Ammon's horn (tissue), 1 donor: ENCODE measurements at places on chromosomes 1 and 21.

DNA sequence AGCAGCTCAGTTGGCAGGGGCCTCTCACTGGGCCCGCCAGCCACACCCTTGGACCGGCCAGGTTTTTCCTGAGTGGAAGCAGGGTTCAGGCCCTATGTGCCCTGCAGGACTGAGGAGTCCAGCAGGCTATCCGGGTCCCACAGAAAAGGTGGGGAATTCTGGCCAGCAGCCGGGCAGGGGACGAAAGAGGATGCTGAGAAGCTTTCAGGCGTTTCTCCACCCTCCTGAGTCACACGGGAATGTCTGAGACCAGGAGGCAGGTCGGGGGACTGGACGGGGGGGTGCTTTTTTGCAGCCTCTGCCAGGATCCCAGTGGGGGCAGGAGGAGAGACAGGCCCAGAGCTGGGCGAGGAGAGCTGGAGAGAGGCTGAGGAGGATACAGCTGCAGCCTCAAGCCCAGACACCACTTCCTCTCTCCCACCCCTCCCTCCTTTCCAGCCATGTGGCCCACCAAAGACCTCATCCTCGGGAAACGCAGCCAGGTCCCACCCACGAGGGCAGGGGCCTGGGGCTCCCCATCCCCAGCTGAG lies 105.4 kb downstream of the SPSB1 start:
- DNase-seq = no peak

- DNase-seq = peak; percentile 49
These were observed 158.5 kb upstream of the FGGY start for GRCh38 chr1:59138402-59138801.

- no peak for DNase-seq
These were observed 194.8 kb downstream of the LMO4 start for GRCh38 chr1:87523466-87523865.

- DNase-seq = no peak
These were observed 163.8 kb downstream of the SMYD3 start for GRCh38 chr1:246343251-246343650.

DNA sequence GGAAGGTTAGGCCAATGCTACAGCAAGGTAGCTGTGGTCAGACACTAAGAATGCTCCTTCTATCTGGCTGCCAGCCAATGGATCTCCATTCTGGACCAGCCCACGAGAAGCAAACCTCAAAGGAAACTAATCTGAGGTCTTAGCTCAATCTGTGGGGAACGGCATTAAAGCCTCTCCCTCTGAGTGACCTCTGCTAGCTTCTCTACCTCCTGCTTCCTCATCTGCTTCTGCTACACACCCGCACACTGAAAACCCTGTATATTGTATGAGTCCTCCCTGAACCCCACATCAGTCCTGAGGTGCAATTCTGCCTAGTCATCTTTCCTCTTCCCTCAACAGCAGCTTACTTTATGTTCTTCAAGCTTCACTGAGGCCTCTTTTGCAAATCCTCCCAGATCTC lies 6.9 kb upstream of the GALE start:
- DNase-seq = no peak

DNA sequence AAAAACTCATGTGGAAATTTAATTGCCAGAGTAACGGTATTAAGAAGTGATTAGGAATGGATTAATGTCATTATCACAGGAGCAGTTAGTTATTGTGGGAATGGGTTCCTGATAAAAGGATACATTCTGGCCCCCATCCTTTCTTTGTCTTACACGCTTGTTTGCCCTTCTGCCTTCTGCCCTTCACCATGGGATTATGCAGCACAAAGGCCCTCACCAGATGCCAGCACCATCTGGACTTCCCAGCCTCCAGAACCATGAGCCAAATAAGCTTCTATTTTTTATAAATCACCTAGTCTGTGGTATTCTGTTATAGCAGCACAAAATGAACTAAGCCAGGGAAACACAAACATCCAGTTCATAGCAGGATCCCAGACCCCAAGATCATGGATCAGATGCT lies 33.9 kb upstream of the POU2F1 start:
- peak; percentile 10 for DNase-seq

DNA sequence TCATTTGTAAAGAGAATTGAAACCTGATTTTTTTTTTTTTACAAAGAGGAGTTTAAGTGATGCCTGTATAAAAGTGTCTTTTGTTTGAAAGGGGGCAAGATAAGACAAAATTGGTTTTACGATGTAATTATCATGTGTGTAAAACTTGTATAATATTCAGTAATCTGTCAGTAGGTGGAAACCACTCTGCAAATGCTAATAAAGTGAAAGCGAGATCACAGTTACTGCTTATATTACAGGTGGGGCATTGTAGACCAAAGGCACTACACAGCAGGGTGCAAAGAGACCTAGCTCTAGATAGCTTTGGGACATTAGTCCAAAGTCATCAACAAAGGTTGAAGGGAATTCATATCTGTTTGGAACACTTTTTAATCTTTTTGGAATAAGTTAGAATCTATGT lies 174.2 kb downstream of the LHX8 start:
- DNase-seq = no peak

- DNase-seq = no peak
These were observed 66.9 kb downstream of the DISC1 start for GRCh38 chr1:231693361-231694074.

DNA sequence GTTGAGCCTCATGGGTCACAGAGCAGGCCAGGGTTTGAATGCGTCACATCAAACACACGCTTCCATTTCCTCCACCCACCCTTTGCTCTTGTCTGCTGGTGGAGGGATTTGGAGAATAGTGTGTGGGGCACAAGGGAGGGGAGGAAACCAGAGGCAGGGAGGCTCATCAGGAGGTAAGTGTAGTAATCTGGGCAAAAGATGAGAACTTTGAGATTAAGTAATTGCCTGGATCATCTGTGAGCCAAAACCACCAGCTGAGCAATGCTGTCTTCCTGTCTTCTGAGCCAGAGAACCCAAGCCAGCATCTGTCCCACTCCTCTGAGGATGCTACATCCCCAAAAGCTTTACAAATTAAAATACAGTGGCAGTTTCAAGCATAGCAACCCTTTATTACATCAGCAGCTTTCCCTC lies 45.2 kb downstream of the C8B start:
- DNase-seq = no peak

DNA sequence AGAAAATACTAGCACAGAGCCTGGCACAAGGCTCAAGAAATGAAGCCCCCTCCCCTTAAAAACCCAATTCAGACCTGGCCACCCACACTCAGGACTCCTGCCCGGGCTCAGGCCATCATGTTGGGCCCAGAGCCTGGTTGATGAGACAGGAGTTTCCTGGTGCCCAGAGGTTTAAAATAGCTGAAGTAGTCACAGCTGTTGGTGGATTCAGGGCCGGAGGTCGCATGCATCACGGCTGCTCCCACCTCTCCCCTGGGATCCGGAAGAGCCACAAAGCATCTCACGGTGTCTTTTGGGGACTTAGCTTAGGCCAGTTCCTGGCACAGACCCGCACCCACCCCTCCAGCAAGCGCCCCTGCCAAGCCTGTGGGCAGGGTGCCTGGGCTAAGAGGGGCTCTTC lies 2.6 kb upstream of the PADI2 start:
- DNase-seq = no peak

- DNase-seq = no peak
These were observed 34.8 kb upstream of the CFAP126 start for GRCh38 chr1:161402446-161402845.

- no peak for DNase-seq
These were observed 7.0 kb downstream of the TRIM33 start for GRCh38 chr1:114503916-114504422.

- no peak for DNase-seq
These were observed 967 bp downstream of the CENPS start for GRCh38 chr1:10431070-10431730.

GRCh38 chr1:44485934-44486460 lies 80.9 kb downstream of the RNF220 start:
- no peak for DNase-seq

GRCh38 chr1:88502886-88503285 lies 181.2 kb upstream of the PKN2 start:
- peak; percentile 14 for DNase-seq

GRCh38 chr1:207861442-207862177 lies 49.3 kb downstream of the CD34 start:
- DNase-seq = no peak

DNA sequence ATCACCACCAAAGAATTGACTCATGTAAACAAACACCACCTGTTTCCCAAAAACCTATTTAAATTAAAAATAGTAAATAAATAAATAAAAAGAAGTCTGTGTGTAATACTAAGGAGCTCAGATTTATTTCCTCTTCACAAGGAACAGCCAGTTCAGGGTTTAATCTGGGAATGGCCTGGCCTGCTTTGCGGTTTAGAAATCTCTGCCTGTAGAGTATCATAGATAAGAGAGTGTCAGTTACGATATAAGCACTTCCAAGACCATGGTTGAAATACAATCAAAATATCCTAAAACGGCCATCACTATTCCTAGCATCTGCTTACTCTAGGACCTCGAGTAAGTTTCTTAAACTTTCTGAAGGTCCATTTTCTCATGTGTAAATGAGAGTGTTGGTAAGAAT lies 274.4 kb downstream of the PLPP3 start:
- no peak for DNase-seq

- DNase-seq = no peak
These were observed 26.6 kb downstream of the PTPN14 start for GRCh38 chr1:214524824-214525223.

DNA sequence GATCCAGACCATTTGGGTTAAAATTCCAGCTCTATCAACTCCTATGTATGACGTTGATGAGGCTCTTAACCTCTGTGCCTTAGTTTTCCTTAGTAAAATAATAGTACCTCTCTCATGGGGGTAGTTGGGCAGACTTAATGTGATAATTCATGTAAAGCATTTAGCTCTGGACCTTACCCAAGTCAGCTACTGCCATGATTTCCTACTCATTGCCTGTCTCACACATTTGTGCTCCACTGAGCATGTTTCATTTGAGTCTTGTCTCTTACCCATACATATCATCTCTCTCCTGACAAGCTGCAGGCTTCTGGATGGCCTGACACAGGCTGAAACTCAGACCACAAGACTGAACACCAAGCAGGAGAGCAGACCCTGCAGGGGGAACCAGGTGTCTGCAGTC lies 77.7 kb upstream of the ZBTB40 start:
- no peak for DNase-seq

GRCh38 chr1:39822146-39822545 lies 33.5 kb upstream of the BMP8B start:
- no peak for DNase-seq

DNA sequence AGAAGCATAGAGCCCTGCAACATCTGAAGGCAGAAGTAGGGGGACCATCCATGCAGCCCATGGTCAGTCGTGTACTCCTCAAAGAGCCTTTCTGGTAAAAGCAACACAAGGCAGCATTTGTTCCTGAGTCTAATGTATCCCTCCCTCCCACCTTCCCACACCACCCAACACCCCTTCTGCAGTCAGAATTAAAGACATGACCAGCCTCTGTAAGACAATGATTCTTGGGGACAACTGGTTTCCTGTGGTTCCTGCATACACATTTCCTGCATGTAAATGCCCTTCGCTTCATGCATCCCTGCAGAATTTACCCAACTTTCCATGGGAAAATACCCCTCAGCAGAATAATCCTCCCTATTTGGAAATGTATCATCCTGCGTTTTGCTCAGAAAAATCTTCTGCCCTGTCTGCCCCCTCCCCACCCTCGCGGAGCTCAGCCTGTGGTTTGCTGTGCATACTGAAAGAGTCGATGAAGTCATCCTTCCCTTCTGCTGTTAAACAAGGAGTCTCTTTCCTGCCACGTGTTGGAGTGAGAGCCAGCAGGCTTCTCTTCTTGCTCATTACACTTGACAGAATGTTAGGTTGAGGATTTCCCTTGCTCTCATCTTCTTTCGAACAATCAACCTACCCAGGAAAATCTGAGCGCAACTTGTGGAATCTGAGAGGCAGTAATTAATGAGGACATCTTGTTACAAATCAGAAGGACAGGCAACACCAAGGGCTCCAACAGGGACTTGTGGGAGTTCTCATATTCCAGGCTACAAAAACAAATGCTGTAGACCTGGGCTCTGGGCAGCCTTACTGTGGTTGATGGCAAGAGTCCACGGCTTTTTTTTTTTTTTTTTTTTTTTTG lies 4.7 kb downstream of the TNN start:
- DNase-seq = peak; percentile 73

- no peak for DNase-seq
These were observed 27.2 kb downstream of the RGS1 start for GRCh38 chr1:192602757-192603156.

GRCh38 chr1:218996362-218996761 lies 177.3 kb upstream of the LYPLAL1 start:
- no peak for DNase-seq

DNA sequence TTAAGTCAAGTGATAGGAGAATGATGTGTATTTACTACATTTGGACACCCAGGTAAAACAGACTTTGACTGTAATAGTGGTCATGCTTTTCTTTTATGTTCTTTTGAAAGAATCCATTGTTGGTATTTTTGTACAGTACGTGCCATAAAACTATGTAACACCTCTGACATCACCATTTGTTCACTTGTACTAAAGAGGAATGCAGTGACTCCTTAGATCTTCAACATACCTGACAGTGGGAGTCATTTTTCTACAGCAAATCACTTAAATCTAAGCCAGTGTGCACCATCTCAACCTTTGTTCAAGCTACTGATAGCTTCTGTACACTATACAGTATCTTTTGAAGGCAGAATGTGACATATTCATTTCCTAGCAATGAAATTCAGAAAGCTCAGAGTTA lies 6.3 kb upstream of the PLD5 start:
- DNase-seq = no peak

DNA sequence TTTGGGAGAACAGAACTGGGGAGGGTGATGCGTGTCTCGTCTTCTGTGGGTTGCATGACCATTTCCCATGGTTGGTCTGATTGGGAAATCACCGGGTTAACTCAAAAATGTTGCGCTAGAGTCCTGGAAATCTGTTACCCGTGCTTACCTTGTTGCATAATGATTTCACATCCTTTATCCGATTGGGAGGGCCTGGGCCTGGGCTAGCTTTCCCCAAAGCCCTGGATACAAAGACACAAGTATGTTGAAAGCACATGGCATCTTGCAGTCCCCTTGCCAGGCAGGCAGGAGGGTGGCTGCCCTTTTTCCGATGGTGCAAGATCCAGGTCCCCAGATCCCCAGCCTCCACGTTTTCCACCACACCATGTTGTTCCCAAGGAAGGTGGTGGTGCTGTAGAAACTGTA lies 582 bp downstream of the TRPM2 start:
- DNase-seq = no peak

GRCh38 chr1:24727501-24728216 lies 17.6 kb upstream of the CLIC4 start:
- peak; percentile 80 for DNase-seq

DNA sequence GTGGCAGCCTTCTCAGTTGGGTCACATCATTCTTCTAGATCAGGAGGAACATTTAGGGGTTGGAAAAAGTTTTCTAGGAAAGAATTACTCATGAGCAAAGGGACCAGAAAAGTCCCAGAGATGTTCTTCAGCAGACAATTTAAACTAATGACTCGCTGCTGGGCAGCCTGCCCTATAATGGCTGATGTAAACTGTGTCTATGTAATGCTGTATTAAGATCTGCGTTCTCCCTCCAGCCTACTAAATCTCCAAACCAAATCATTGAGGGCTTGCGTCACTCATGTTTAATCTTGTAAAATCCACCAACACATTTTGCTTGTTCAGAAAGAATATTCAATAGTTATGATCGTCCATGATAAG lies 92.1 kb downstream of the LRRC8C start:
- no peak for DNase-seq

GRCh38 chr1:221468546-221468945 lies 273.3 kb downstream of the DUSP10 start:
- no peak for DNase-seq
